ENCODE measurements at places on chromosomes 6 and 20.
A peak's percentile ranks its signal among the peaks of the same experiment; 100 is the strongest.

DNA sequence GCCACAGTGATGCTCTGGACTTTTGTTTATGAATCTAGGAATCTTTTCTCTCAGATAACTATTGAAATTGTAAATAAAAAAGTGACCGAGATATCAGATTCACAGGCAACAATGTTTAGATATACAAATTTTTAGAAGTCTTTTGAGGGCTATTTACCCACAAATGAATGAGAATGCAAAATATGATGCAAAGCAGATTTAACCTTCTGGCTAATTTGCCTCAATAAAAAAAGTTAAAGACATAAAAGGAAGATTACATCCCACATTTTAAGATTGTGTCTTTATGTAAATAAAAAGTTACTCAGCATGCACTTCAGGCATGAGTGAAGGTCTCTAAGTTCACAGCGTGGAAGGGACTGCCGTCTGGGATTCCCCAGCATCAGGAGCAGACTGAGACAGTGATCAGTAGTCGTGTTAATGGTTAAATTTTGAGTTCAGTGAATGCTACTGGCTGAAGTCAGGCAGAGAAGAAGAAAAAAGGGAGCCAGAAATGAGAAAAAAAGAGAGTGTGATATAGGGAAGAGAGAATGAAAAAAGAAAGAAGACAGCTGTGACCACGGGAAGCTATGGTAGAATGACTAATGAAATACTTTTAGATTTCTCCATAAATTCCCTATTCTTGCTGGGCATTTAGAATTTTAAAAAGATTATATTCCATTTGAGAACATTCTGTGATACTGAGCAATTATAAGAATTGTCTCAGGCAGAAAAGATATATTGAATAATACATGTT is 93.6 kb downstream of the MYB start:
- no peak for DNase-seq

- DNase-seq, result peak; percentile 63
These were observed 105.1 kb upstream of the HCRTR2 start for GRCh38 chr6:55069132-55069781.

- no peak for DNase-seq
These were observed 32.6 kb downstream of the MAN1A1 start for GRCh38 chr6:119317007-119317406.

GRCh38 chr6:135121434-135121833 is 59.7 kb upstream of the MYB start:
- no peak for DNase-seq

DNA sequence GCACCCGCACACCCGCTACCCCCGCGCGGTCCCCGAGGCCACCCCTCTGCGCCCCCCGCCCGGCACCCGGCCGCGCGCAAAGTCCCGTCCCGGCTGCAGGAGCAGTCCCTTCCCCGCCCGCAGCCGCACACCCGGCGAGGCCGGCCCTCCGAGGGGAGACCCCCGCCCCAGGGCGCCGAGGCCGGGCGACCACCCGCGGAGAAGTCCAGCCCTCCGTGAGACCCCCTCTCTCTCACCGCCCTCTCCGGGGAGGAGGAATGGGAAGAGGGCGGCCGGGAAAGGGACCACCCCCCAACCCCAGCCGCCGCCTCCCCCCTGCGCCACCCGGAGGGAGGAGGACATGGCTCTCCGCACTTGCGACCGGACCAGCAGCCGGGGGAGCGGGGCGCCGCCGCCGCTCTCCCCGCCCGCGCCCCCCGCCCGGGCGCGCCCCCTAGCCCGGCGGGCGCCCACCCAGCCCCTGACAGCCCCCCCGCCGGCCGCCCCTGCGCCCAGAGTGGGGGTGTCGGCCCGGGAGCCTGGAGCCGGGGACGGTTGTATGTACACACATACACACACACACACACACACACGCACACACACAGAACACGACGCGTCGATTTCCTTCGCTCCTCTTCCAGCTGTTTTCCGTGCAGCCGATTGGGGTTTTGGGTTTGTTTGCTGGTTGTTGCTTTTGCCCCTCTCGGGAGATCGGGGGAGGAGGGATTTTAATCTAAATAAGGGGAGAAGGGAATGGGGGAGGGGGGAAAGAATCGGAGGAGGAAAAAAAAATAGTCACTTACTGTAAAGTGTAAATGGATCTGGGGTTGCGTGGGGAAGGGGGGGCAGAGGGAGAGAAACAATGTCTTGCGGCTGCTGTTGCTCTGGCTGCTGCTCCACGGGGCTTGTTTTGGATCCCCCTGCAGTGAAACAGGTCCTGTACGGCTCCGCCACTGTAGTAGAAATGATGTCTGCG is at the start of gene ATXN1:
Gene ATXN1, minus strand, starts transcription at position 945 of the 955 bp plus-strand sequence.
- DNase-seq, result peak; percentile 64

DNA sequence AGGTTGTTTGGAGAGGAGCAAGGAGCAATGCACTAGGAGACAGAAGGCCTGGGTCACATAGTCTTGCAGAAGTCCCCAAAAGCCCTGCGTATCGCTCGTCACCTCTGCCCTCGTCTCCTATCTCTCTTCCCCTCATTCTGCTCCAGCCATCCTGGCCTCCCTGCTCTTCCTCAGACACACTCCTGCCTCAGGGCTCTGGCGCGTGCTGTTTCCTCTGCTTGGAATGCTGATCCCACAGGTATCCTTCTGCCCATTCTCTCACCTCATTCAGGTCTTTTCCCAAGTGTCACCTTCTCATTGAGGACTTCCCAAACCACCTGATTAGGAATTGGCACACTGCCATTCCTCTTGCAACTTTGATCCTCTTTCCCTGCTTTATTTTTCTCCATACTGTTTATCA is 9.0 kb upstream of the SLC2A10 start:
- no peak for DNase-seq

DNA sequence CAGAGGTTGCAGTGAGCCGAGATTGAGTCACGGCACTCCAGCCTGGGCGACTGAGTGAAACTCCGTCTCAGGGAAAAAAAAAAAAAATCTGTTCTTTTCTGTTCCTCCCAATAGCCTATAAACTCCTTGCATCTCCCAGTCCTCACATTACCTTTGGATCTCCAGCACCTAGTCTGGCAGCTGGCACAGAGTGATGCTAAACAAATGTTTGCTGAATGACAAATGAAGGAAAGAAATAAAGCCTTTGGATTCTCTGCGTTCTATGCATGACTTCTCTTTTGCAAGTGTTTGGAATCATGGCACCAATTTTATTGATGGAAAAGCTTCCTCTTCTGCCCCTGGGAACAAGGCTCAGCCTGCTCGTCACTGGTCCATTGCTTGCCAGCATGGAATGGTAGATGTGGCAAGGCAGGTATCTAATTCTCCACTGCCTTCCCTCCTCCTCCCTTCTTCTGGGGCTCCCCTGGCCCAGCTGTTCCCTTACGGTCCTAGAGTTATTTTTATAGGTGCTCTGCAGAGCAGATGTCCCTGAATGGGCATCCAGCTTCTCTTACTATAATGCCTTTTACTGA is 53.6 kb upstream of the FYN start:
- DNase-seq, result no peak

DNA sequence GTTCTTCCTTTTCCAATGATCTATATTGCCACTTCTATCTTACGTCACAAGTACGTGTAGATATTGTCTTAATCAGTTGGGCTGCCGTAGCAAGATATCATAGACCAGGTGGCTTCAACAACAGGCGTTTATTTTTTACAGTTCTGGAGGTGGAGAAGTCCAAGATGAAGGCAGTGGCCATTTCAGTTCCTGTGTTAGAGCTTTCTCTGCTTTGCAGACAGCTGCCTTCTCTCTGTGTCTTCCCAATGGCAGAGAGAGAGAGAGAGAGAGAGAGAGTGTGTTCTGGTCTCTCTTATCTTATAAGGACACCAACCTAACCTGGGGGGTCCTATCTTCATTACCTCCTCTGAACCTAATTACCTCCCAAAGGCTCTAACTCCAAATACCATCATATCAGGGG is 8.3 kb downstream of the HSF2 start:
- no peak for DNase-seq

GRCh38 chr6:109772883-109773431 is 81.9 kb downstream of the FIG4 start:
- DNase-seq, result no peak

DNA sequence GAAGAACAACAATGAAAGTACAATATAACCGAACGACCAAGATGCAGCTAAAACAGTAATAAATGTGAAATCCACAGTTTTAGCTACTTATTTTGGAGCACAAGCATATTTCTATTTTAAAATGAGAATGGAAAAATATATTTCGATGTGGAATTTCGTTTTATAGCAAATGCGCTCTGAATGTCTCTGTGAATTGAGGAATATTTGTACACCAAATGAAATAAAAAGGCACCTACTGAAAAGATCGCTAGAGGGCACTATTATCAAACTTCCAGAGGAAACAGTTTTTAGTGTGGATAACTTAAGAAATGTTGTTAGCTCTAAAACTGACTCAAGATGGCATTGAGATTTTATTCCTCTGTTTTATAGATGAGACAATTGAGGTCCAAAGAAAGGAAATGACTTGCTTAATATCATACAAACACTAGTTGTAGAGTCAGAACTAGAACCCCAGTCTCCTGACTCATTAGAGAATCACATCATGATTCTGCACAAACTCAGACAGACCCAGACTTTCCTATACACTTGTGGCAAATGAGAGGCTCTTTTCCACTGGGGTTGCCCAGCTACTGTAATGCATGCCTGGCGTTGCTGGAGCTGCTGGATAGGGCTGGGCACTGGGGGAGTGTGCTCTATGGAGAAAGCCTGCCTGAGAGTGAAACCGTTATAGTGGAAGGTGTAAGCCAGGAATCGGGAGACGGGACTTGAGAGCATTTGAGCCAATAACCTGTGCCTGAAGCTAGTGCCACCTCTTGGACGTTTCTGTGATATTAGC is 51.9 kb downstream of the GCLC start:
- peak; percentile 72 for DNase-seq

GRCh38 chr20:63158845-63159244 is 57.1 kb downstream of the YTHDF1 start:
- DNase-seq, result no peak

- peak; percentile 90 for DNase-seq
These were observed 28.2 kb upstream of the KCNB1 start for GRCh38 chr20:49510562-49511122.

DNA sequence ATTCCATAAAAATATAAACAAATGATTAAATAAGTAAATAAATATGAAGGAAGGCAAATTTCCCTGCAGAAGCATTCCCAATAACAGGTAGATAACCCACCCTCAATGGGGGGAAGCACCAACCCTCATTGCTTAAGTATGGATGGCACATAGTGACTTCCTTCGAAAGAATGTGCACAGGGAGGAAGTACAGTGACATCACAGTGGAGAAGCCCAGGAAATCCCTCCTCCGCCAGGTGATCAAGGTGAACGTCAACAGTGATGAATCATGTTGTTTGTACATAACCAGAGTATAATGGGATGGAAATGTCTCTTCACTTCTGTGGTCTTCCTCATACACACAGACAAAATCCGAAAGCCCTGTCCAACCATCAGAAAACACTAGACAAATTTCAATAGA is 267.9 kb downstream of the THBS2 start:
- no peak for DNase-seq

GRCh38 chr6:7389162-7389450 is 436 bp downstream of the CAGE1 start:
- DNase-seq, result no peak
